ENCODE measurements at places on chromosomes 1 and 21.

- no peak for DNase-seq
These were observed 2.1 kb downstream of the TCHHL1 start for GRCh38 chr1:152086760-152087159.

DNA sequence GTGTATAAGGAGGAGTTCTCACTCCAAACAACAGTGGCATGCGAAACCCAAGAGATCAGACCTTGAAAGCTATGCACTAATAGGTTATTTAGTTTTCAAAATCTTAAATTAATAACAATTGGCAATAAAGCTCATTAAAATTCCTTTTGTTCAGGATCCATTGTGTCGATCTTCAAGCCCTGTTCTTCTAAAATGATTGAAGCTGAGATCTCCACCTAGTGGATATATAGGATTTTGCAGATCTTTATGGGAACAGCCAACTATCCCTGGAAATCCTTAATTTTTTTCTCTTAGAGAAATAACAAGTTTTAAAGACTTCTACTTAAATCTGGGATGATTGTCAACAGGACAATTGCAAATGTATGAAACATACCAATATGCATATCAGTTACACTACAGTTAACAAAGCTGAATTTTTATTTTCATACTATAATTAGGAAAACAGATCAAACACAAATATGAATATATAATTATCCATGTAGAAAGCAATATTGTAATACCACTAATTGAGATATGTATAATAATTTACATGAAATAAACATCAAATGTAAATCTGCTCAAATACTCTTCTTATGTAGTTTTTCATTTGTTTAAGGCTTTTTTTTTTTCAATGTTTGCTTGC, 43.3 kb downstream of the LRRC53 start:
- no peak for DNase-seq

GRCh38 chr1:29196863-29197589, 15.3 kb upstream of the SRSF4 start:
- no peak for DNase-seq

- DNase-seq = no peak
These were observed 1.4 kb upstream of the PLEKHN1 start for GRCh38 chr1:964691-965525.

- no peak for DNase-seq
These were observed 25.5 kb downstream of the JAM2 start for GRCh38 chr21:25664491-25664931.

- no peak for DNase-seq
These were observed 56.2 kb downstream of the LACTBL1 start for GRCh38 chr1:22916471-22916820.

DNA sequence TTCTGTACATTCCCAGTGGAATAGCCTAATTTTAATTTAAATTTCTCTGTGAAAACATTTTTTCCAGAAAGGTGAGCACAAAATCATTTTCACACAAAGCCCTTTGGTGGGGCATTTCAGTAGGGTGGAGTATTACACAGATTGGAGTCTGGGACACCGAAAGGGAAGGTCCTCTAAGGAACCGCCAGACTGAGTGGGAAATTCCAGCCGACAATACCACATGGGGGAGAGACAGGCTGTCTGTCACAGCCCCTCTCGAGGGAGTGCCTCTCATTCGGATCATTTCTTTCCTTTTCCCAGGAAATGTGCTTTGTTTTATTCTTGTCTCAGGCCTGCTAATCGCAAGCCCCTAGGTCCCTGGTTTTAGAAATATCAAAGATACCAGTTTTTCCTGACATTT, 150.6 kb upstream of the HOOK1 start:
- DNase-seq = no peak

Data from naive thymus-derived CD4-positive, alpha-beta T cell (primary cell).